ENCODE measurements at places on chromosomes 2 and 18.

DNA sequence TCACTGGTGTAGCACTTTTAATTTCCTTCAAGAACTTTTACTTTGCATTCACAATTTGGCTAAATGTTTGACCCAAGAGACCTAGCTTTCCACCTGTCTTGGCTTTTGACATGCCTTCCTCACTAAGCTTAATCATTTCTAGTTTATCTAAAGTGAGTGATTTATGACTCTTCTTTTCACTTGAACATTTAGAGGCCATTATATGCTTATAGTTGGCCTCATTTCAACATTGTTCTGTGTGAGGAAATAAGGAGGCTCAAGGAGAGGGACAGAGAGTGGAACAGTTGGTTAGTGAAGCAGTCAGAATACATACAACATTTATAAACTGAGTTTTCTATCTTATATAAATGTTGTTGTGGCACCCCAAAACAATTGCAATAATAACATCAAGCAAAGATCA is 489.3 kb upstream of the CDH2 start:
- DNase-seq, result no peak

- DNase-seq, result peak; percentile 72
Measured at GRCh38 chr2:188798159-188798558, 176.0 kb upstream of the COL3A1 start.

DNA sequence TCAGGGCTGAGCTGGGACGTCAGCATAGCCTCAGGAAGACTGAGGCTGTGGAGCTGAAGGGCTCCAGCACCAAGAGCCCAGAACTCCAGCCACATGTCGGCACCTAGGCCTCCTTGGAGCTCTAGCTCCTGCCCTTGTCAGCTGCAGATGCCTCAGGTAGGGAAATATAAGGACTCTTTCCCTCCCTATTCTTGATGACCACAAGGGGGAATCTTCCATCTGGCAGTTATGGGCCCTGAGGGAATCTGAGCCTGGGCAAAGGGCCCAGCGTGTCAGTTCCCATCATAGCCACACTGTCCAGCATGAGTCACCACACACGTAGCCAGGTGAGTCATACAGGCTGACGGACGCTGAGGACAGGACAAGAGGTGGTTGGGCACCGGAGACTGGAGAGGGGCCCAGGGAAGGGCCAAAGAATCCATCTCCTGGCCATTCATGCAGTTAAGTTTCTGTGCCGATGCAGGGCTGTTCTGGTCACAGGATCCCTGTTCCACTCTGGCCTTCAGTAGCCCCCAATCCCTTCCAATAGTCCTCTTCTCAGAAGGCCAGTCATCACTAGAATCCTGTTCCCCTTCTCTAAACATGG is 1.8 kb downstream of the MPV17 start:
- peak; percentile 99 for DNase-seq

DNA sequence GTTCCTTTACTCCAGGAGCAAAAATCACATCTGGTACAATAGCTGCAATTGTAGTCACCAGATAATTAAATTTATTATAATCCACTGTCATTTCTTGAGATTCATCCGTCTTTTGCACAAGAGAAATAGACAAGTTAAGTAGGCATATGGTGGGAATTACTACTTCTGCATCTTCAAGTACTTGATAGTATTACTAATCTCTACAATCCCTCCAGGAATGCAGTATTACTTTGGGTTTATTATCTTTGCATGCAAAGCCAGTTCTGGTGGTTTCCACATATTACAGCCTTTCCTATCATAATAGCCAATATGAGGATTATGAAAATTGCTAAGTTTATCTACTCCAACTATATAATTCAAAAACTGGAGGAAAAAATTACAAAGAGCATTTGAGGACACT is 254.1 kb downstream of the IKZF2 start:
- peak; percentile 51 for DNase-seq

DNA sequence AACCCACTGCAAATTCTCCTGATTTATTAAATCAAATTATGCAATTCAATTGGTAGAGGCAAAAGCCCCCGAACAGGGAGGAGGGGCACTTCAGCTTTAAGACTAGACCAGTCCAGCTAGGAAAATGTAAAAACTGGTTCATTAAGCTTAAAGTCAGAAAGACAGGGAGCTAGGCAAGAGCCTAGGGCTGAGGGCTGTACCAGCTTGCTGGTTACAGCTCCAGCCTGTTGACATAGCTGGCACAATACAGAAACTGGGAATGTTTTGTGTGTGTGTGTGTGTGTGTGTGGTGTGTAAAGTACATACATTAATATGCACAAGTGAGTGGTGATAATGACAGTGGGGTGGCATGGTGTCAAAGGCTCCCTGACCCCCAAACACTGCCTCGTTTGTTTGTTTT is 307.0 kb upstream of the CELF4 start:
- no peak for DNase-seq

DNA sequence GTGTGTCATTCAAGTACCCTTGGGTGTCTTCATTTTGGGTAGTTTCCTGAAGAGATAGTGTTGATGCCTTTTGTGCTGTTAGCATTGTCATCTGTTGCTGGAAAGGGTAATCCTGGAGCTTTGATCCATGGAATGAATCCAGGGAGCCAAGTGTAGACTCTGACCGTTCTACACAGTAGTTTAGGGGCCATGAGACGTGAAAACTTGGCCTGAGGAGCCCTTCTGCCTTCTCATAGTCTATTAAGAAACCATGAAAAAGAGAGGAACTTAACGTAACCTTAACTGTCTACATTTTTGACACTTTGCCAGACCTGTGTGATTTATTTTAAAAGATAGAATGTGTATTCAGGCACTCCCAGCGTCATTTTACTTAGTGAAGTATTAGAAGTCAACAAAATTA is 194.0 kb downstream of the BABAM2 start:
- no peak for DNase-seq
